ENCODE measurements at places on chromosomes 6 and 20.

DNA sequence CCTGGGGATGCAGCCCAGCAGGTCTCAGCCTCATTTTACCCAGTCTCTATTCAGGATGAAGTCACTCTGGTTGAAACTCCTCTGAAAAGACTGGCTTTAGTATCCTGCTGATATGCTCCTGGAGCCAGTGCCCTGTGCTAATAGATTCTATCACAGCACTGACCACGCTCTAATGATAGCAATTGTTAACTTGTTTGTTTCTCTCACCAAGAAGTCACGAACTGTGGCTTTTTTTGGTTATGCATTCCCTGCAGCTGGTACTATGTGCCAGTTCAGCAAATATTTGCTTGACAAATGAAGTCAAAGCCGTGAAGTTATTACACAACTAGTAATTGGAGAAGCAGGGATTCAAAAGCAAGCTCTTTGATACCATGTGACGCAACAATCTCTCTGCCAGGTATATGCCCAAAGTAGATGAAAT, 754.6 kb downstream of the KIF16B start:
- DNase-seq: no peak

GRCh38 chr6:33080127-33081089, 4.6 kb downstream of the HLA-DPB1 start:
- DNase-seq: no peak

DNA sequence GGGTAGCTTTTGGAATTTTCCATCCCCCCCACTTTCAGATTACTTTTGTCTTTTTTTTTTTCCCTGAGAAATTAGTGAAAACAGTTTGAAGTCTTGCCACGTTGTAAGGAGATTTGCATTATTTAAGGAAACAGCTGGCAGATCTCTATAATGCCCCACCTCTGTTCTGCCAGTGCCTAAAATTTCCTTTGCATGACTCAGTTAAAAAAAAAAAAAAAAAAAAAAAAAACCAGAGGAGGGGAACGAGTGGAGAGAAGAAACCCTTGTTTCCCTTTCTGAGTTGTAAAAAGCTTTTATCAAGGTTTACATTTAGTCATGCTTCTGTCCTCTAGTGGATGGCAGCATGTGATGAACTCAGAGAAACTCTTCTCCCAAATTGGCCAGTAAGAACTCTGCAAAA, 33.5 kb downstream of the CARMIL1 start:
- peak; percentile 42 for DNase-seq

DNA sequence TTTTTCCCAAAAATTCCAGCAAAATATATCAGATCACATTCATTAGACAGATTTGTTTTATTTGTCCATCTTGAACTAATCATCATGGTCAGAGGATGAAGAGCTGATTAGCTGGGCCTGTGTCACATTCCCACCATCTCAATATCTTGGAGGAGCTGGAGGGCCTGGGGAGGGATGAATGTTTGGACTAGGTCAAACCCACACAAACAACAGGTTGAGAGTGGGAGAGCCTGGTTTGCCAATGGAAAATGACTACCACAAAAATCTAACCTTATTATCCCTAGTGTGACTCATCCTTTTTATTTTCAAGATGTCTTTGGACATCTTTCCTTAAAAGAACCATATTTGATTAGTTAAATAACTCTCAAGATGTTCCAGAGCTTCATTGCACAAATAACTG, 242.4 kb downstream of the OGFRL1 start:
- no peak for DNase-seq

DNA sequence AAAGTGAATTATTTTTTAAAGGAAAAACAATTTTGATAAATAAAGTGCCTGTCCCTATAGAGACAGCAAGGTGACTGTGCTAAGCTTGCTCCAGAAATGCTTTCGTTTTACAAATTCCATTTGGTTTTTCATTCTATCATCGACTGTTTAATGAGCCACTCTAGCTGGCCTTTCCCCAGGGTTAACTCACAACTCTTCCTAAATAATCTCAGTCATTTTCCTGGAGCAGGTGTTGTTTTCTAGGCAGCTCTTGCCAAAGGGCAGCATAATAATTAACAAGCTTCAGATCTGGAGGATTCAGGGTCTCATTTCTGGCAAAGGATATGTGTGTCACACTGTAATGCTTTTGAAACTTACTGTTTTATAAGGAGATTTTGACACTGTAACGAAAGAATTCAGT, 184.2 kb downstream of the KHDC1L start:
- no peak for DNase-seq

DNA sequence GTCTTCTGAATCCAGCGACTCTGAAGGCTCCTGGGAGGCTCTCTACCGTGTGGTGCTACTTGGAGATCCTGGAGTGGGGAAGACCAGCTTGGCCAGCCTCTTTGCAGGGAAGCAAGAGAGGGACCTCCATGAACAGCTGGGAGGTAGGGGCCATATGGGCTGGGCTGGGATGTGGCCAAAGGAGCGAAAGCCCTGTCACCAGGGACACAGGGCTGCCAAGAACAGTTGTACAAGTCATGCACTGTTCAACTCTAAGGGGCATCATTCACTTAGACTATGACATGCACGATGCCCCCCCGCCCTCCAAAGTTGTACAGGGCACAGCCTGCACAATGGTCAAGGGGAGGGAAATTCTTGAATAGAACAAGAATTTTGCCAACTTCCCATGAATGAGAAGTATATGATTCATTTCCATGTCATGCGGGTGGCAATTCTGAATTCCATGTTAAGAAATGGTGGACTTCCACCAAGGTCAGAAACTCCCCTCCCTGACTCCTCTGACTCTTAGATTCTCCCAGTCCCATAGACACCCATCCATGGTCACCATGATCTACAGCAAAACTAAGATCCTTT, 1.6 kb downstream of the REM1 start:
- DNase-seq: no peak

DNA sequence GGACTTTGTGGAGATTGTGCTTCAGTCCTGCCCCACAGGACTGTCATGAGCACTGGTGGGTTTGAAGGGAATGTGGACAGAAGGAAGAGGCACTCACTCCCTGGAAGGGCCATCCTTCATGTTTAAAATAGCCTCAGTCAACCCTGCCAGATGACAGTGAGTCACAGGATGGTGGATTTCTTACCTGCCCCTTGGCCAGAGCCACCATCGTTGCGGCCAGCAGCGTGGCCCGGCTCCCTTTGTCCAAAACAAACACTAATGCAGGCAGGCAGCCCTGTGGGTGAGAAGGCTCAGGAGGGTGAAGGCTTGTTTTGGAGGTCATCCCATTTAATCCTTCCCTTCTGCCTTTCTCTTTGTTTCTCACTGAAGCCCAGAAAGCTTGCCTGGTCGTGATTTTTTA, 422.7 kb downstream of the CD83 start:
- no peak for DNase-seq

GRCh38 chr20:62808211-62808865, 3.7 kb downstream of the OGFR start:
- DNase-seq: no peak

DNA sequence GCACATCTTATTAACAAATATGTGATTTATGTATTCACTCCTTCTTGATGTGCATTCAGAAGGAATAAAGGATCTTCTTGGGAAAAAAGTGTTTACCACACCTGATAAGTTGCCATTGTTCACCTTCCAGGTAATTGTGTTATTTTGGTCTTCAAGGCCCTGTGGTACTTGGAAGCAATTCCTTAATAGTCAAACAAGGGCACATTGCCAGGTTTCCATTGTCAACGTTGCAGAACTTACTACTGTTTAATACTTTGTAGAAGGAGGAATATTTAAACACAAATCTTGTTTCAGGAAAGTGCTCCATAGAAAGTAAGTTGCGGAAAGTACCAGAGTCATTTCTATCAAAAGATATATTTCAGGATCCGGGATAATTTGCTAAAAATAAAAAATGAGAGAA, 129.5 kb upstream of the SGK1 start:
- DNase-seq: no peak

DNA sequence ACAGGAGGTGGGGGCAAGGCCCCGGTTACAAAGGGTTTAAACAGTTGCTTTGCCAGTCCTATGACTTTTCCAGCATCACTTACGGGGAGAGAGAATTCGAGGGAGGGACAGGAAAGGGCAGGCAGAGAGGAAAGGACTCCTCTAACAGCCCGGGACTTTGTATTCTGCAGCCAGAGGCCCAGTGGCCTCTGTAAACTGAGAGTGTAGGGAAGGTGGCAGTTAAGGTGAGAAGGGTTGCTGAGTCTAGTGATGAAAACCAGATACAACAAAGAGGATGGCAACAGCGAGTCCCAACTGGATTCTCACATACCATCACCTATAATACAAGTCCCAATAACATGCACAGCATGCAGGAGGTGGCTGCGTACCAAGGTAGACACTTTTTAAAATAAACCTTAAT, 13.5 kb downstream of the PLAGL2 start:
- DNase-seq: no peak

- DNase-seq: no peak
These were observed 77.0 kb downstream of the FAM120B start for GRCh38 chr6:170383466-170384035.

DNA sequence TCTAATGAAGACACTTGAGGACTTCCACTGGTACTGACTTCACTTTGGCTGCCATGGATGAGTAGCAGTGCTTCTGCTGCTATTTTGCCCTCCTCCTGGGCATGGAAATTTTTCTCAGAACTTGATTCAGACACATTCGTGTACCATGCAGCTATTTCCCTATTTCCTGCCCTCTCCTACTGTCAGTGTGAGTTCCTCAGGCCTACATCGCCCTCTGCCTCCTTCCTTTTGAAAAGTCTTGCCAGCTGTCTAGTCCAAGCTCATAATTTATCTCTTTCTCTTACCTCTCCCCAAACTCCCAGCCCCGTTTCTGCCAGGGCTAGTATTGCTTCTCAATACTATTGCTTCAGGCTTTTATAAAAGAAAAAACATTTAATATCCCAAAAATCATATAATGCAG, 470.2 kb downstream of the ADGRB3 start:
- DNase-seq: no peak

- DNase-seq: no peak
These were observed 203.9 kb downstream of the TBXT start for GRCh38 chr6:165963750-165964149.

GRCh38 chr6:43797919-43798318, 27.9 kb downstream of the VEGFA start:
- no peak for DNase-seq

DNA sequence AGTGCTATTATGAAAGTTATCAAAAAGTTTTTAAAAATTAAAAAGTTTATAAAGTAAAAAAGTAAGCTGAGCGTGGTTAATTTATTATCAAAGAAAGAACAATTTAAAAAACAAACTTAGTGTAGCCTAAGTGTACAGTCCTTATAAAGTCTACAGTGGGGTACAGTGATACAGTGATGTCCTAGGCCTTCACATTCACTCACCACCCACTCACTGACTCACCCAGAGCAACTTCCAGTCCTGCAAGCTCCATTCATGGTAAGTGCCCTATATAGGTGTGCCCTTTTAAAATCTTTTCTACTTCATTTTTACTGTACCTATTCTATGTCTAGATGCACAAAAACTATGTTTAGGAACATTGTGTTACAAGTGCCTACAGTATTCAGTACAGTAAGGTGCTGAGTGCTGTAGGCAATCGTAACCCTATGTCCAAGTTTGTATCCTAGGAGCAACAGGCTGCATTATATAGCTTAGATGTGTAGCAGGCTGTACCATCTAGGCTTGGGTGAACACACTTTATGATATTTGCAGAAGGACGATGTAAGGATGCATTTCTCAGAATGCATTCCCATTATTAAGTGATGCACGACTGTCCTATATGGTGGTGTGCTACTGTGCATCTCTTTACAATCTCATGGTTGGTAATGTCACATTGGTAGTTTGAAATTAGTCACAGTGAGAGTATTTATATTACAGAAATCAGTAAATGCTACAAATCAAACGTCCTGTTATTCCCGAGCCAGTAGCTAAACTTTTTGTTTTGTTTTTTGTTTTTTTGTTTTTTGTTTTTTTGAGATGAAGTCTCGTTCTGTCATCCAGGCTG, 158.3 kb downstream of the GMPR start:
- DNase-seq: no peak

DNA sequence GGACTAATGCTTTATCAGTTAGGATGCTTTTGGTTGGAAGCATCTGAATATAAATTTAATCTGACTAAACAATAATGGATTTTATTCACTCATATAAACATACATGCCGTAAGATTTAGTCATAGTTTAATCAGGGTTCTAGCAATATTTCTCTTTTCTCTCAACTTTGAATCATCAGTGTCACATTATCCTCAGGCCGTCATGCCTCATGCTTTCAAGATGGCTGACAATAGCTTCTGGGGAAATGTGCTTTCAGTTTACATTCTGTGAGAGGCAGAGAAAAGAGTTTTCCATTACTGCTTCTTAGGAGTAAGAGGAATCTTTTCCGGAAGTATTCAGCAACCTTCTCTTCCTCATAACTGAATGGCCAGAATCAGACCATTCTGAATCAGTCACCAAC, 162.2 kb downstream of the GJA1 start:
- DNase-seq: no peak

DNA sequence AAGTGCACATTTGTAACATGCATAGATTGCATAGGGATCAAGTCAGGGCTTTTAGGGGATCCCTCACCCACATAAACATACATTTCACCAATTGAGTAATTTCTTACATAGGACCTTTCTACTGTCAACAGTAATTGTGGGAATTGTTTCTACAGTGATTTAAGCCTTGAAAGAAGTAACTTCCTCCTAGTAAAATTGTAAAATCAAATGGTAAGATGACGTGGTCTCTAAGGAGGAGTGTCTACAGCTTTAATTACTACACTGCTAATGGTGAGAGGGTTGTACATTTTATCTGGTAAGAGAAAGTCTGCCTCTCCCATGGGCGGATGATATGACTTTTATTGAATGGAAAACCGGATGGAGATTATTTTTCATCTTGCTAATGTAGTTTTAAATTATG, 98.0 kb downstream of the RPP40 start:
- no peak for DNase-seq

GRCh38 chr20:61566691-61567090, 314.6 kb downstream of the CDH4 start:
- no peak for DNase-seq

- no peak for DNase-seq
These were observed 7.2 kb downstream of the GCNT2 start for GRCh38 chr6:10528158-10528981.

DNA sequence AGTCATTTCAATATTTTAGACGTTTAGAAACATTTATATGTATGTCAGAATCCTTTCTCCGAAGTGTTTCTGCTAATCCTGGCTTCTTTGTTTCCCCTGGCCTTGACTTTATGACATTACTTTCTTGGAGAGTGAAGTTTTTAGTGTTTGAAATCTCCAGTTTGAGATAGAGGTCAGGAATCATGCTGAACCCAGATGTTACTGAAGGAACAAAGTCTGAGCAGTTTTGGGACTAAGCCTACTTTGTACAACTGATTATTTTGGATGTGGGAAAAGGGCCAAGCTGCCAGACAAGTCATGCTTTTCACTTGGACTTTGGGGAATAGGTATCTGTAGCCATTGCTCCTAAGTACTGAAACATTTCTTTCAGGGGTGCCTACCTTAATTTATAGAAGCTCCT, 2.3 kb downstream of the RNF144B start:
- DNase-seq: no peak

GRCh38 chr6:148249679-148250375, 92.8 kb upstream of the SASH1 start:
- DNase-seq: no peak

All from keratinocyte (primary cell).